Lower lobe of right lung (tissue), 2 donors: ENCODE measurements at places on chromosomes 2 and 18. TPM values are rescaled to one million over a fixed set of nuclear protein-coding genes. Genes with fewer than 3 reads are reported as not detected.

STON1 gene
- 33.4 TPM for total RNA-seq

DNA sequence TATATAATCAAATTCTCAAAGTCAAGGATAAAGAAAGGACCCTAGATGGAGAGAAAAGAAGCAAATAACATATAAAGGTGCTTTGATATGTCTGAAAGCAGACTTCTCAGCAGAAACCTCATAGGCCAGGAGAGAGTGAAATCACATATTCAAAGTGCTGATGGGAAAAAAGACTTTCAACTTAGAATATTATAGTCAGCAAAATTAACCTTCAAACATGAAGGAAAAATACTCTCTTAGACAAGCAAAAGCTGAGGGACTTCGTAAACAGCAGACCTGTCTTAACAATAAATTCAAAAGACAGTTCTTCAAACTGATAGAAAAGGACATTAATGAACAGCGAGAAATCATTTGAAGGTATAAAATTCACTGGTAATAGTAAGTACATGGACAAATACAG lies 107.2 kb upstream of the KCNH7 start:
- no peaks in the 10 kb centered on the region for H3K36me3 ChIP-seq
- H3K4me3 ChIP-seq = no peak overlapping the region
- DNase-seq = no peak
- no peaks in the 10 kb centered on the region for H3K4me1 ChIP-seq
- no peak overlapping the region for H3K27ac ChIP-seq
- H3K27me3 ChIP-seq = no peaks in the 10 kb centered on the region

REG3A gene
- total RNA-seq = not detected

GRCh38 chr2:119326938-119327337 lies 39.7 kb downstream of the C2orf76 start:
- H3K36me3 ChIP-seq = no peaks in the 10 kb centered on the region
- no peaks in the 10 kb centered on the region for H3K27me3 ChIP-seq
- DNase-seq = no peak
- no peaks in the 10 kb centered on the region for H3K4me1 ChIP-seq
- H3K27ac ChIP-seq = no peak overlapping the region

DNA sequence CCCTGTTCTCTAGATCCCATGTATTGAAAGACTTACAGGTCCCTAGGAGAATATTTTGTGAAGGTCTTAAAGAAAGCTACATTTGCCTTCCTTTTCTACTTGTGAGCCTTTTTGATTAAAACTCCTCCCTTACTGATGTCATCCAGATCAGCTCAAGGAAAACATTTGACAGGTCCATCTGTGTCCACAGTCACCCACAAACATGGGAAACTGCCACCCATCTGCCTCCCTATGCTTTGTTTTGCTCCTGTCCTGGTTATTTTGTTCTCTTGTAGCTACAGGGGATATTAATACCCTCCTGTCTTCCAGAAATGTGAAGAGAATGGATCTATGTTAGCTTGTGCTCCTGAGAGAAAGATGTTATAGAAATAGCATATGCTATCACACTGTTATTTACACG lies 203.6 kb upstream of the GALNT5 start:
- H3K4me1 ChIP-seq = no peaks in the 10 kb centered on the region
- no peak overlapping the region for H3K27ac ChIP-seq
- no peak overlapping the region for H3K4me3 ChIP-seq

GRCh38 chr2:98474979-98475632 lies 30.4 kb downstream of the INPP4A start:
- no peaks in the 10 kb centered on the region for H3K27me3 ChIP-seq
- H3K4me3 ChIP-seq = no peak overlapping the region
- H3K36me3 ChIP-seq = no peaks in the 10 kb centered on the region

D2HGDH gene
- total RNA-seq = 29.4 TPM

CENPO gene
- 5.3 TPM for total RNA-seq

GRCh38 chr2:144361742-144362141 lies 158.2 kb downstream of the ZEB2 start:
- H3K27me3 ChIP-seq = no peaks in the 10 kb centered on the region
- H3K4me1 ChIP-seq = peaks cover 5% of the 10 kb centered on the region
- no peak overlapping the region for H3K27ac ChIP-seq
- H3K36me3 ChIP-seq = no peaks in the 10 kb centered on the region
- no peak overlapping the region for H3K4me3 ChIP-seq

AQP12A gene
- not detected for total RNA-seq

HOXD10 gene
- total RNA-seq = not detected

DNA sequence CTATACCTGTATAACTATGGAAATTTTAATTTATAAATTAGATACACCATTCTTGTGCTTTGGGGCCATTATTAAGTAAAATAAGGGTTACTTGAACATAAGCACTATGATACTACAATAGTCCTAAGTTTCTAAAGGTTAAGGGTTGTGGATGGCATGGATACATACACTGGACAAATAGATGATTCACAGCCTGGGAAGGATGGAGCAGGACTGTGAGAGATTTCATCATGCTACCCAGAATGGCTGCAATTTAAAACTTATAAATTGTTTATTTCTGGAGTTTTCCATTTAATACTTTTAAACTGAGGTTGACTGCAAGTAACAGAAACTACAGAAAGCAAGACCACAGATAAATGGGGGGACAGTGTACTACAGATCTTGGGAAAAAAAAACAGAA lies 295.8 kb upstream of the ZNF804A start:
- no peaks in the 10 kb centered on the region for H3K36me3 ChIP-seq
- H3K4me1 ChIP-seq = no peaks in the 10 kb centered on the region
- DNase-seq = no peak
- no peaks in the 10 kb centered on the region for H3K27me3 ChIP-seq
- no peak overlapping the region for H3K27ac ChIP-seq

RAB17 gene
- total RNA-seq = 60.1 TPM
